ENCODE measurements at places on chromosomes 3 and 15.
A peak's percentile ranks its signal among the peaks of the same experiment; 100 is the strongest.

DNA sequence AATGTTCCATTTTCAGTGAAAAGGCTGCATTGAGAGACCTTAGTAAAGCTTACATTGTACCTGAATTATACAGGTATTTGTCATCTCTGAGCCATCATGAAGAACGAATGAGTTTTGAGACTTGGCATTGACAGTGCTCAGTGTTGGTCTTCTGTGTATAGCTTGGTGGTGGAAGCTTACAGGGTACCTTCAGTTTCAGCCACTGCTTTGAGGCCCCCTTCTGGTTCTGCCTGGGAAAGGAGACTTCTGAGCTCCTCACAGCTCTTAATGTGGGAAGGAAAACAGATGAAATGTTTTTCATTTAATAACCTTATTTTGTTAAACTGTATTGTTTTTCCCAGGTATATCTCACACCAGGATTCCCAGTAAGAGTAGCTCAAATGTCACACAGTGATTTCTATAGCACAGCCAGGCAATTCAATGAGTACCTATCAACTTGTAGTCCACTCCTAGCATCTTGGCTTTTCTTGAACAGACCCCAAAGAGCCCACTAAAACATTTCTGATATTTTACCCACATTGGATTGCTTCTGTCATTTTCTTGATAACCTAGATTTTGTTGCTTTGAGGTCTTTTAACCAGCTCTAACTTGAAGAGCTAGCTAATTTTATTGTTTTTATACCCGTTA lies 5.6 kb downstream of the SERPINI1 start:
- DNase-seq: peak; percentile 60

GRCh38 chr15:69520067-69520466 lies 67.4 kb downstream of the RPLP1 start:
- DNase-seq: no peak

DNA sequence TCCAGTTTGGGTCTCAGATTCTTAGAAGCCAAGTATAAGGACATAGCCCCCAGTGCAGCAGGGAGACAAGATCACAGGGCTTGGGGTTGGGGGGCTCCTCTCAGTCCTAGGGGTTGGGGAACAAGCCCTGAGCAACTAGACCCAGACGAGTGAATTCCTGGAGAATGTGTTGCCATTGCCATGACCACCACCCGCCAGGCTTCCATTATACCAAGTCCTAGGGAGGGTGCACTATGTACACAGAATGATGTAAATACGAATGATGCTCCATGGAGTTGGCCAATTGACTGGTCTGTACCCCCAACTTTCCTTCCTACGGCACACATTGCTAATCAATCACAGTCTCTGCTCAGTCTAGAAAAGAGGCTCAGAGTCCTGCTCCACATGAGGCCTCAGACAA lies 8.8 kb downstream of the IQCF1 start:
- no peak for DNase-seq

- DNase-seq: no peak
These were observed 73.5 kb downstream of the CLASP2 start for GRCh38 chr3:33644582-33644981.

DNA sequence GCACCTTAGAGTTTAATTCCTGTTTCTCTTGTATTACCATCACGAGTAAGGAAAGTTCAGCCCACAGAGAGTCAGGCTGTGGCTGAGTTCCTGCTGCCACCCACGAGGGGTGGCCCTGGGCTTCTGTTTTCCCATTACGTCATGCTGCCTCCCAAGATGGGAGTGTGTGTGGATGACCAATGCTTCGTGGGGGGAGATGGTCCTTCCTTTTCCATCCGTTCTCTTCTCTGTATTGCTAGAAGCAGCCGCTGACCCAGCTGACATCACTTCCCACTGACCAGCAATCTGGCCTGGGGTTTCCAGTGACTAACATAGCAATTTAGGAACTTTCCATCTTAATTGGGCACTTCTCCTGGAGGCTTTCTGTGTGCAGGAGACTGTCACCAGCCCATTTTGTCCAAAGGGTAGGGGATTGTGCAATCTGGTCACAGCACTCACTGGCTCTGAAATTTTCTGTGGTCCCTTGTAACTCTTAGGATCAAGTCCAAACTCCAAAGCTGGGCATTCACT lies 9.3 kb downstream of the IRAK2 start:
- peak; percentile 97 for DNase-seq

- no peak for DNase-seq
These were observed 12.7 kb downstream of the FAM240A start for GRCh38 chr3:46624975-46625490.

DNA sequence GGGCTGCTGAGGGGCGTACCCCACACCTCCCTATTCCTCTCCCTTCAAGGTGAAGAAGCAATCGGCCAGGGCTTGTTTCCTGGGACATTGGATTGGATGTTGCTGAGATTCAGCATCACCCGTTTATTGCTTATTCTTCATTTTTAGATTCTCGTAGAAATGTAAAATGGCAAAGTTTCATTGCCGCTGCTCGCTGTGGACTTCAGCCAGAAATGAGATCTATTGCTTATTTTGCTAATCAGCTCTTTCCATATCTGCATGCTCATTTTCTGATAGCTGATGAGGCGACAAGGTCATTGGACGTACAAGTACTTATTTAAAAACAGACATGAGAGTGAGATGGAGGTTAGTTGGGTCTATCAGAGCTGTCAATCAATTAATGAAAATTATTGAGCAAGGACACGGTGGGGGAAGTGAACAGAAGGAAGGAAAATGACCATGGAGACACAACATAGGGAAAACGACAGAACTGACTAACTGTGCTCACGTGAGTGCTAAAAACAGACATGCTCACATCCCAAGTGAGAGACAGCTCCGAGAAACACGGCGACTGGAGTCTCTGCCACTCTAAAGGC lies 471.2 kb downstream of the NR2F2 start:
- DNase-seq: no peak

Measured in fibroblast of pulmonary artery (primary cell).